ENCODE measurements at places on chromosomes 1 and 21. TPM values are rescaled to one million over a fixed set of nuclear protein-coding genes. Genes with fewer than 3 reads are reported as not detected.
A peak's percentile ranks its signal among the peaks of the same experiment; 100 is the strongest.

DNA sequence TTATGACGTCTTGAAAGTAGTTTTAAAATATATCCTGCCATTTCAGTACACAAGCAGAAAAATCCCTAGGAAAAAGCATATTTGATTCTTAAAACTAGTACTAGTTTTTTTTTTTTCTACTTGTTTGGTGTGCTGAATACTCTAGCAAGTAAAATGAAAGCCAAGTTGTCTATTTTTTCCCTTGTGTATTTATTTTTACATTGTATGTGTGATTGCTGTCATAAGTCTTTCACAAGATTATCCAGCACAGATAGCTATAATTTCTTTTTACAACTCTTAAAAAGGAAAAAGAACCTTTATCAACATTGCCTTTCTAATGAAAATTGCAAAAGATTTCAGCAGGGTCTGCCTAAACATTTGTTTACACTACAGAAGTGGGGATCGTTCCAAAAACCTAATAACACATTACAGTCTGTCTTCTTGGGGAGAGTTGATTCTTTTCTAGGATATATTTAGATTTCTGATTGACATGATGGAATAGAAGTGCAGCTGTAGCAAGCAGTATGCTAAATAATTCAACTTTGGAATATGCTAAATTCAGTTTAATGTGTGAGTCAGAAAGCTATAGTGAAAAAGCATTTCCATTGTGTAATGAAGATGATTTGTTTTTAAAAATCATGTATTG, 2.5 kb downstream of the DR1 start:
- DNase-seq, result no peak

Gene TMIGD3
- total RNA-seq, result not detected

- no peak for DNase-seq
Measured at GRCh38 chr1:231494439-231495110, 33.9 kb upstream of the TSNAX start.

GRCh38 chr21:31205412-31205811, 138.6 kb downstream of the TIAM1 start:
- DNase-seq, result no peak

- peak; percentile 27 for DNase-seq
Measured at GRCh38 chr1:215526147-215526845, 40.8 kb upstream of the KCTD3 start.

Gene ICOSLG
- total RNA-seq, result 4.7 TPM

Gene SPOCD1
- total RNA-seq, result 28.0 TPM

Gene MROH7
- not detected for total RNA-seq

Gene FMOD
- not detected for total RNA-seq

Measured in astrocyte (in vitro differentiated cells and primary cell).